Daoy (cell line): ENCODE measurements at places on chromosomes 16 and 17. TPM values are rescaled to one million over a fixed set of nuclear protein-coding genes. Genes with fewer than 3 reads are reported as not detected.

ABCC6 gene
- total RNA-seq = not detected in 2 replicates

GRCh38 chr16:75323933-75324332 lies 72.5 kb upstream of the BCAR1 start:
- no peak for DNase-seq

GRCh38 chr16:22141767-22142166 lies 20.5 kb upstream of the SDR42E2 start:
- DNase-seq = no peak

DNA sequence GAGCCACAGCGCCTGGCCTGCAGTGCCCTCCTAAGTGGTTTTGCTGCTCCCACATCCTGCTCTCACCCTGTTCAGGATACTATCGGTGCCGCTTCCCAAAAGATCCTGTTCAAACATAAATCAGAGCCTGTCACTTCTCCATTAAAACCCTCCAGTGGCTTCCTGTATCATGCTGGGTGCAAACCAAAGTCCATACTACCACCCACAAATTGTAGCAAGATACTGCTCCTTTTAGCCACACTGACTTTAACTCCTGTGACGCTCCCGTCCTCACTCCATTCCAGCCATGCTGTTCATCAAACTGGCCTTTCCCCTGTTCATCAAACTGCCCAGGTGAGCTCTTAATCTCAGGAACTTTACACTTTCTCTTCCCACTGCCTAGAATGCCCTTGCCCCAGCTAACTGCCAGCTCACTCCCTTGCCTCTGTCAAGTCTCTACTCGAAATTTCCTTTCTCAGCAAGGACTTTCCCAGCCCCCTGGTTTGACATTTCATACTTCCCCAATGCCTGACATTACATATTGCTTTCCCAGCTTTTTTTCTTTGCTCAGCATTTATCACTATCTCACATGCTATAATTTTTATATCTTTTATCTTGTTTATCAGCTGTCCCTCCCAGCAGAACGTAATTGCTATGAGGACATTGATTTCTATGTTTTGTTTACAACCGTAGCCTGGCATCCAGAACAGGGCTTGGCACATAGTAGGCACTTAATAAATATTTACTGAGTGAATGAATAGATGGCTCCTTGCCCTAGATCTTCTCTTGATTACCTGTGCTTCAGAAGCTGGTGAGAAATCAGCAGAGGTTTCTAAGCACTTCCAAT lies 44.3 kb upstream of the SMURF2 start:
- peak; percentile 86 for DNase-seq

- peak; percentile 34 for DNase-seq
Measured at GRCh38 chr17:19750835-19751234, 2.7 kb upstream of the ALDH3A1 start.

- no peak for DNase-seq
Measured at GRCh38 chr16:20225228-20225733, 102.0 kb downstream of the GP2 start.

TMEM235 gene
- total RNA-seq = not detected in 2 replicates

DNA sequence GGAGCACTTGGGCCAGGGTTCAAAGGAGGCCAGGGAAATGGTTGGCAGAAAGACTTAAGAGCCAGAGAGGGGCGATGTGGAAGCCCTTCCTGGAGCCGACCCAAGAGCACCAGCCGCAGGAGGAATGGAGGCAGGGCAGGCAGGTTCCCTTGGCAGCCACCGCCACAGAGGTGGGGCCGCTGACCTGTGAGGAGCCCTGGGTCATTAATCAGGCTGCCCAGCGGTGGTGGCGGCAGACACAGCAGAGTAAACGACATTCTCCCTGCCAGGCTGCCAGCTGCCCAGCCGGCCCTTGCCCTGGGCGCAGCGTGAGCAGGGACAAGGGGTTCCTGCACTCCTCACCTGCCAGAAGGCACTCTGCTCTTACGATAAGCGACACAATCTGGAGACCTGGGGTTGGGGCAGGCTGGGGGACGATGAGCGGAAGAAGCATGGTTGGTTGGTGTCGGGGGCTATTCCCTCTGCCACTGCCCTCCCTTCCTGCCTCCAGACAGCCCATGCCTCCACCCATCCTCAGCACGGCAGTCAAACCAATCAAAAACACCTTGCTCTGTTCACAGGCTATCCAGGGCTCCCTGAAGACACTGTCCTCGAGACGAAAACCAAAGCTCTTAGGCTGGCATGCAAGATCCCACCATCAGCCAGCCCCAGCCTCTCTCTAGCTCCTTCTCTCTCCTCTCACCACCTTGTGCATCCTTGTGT lies 40.9 kb downstream of the PLXDC1 start:
- DNase-seq = no peak

HIGD1B gene
- not detected in 2 replicates for total RNA-seq

- peak; percentile 41 for DNase-seq
Measured at GRCh38 chr17:81808778-81809555, 5.0 kb downstream of the GCGR start.

DNA sequence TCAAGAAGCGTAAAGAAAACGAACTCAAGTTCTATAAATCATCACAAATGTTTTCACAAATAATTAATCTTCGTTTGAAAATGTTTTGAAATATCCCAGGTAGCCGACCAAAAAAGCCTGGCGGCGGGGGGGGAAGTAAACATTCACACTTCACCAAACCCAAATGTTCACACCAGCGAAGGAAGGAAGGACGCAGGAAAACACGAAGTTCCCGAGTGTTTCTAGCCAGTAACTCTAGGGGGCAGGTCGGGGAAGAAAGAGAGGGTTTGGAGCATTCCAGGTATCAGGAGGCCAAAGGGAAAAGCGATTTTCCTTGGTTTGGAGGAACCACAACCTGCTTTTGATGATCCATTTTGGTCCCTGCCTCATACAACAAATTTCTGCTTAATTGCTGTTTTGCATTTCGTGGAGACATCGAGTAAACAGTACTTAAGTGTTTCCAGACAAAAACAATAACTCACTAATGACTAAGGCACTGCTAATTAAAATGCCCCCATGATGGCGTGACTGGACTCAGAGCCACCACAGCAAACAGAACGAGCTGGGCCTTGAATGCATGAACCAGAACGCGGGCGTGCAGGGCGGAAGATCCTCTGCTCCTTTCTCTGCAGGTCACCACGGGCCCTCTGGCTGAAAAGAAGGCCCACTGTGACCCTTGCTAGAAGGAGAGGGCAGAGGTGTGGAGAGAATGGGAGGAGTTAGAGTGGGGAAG lies 16.6 kb downstream of the ZFHX3 start:
- peak; percentile 52 for DNase-seq

GRCh38 chr17:36931697-36932382 lies 5.4 kb upstream of the LHX1 start:
- no peak for DNase-seq

DNA sequence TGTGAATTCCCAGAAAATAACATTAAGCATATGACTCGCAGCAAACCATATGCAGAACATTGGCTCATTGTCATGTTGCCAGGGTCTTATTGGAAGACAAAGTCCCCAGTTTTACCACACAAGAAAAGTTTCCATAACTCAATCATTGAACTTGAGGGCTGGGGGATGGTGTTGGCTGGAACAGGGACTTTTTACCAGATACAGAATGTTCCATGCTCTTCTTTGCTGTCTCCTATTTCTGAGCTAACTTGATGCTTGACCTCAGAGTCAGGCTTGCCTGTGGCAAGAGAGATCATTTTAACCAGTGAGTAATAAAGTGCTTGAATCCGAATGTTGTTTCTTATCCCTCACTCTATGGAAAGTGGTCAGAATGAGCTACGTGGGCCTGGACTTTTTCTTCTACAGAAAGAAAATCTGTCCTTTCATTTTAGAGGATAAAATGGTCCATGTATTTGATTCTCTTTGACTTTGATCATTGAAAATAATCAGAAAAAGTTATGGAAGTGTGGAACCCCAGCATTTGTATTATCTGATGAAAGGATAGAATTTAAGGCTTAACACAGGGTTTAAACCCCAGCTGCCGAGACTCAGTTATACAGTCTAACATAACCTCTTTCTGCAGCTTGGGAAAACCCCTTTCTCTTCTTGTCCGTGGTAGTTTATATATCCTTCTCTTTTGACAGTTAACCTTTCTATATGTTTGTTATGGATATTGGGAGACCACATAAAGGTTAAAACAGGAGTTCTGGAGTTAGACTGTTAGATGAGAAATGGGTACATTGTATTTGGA lies 67.0 kb downstream of the TUBD1 start:
- DNase-seq = peak; percentile 59

CYBC1 gene
- total RNA-seq = 26.3 and 59.3 TPM in 2 replicates

- no peak for DNase-seq
Measured at GRCh38 chr17:31900877-31901276, 631 bp downstream of the UTP6 start.

ERI2 gene
- total RNA-seq = 20.2 and 20.5 TPM in 2 replicates

DNA sequence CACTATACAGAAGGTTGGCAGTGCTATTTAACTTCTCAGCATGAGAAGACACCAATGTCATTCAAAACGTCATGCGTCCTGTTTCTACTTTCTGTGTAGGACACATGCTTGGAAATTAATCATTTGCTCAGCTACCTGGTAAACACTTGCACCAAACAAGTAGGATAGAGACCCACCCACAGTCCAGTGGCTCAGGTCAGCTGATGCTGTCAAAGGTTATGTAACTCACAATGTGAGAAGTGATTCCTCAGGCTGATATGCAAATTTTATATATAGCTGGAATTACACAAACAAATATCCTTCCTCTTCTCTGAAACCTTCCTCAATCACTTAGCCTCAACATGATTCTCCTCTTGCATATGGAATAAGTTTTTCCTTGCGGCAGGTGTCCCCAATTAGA lies 59.6 kb downstream of the ZZEF1 start:
- no peak for DNase-seq

- DNase-seq = no peak
Measured at GRCh38 chr16:48131201-48131935, 24.4 kb downstream of the ABCC12 start.

ATXN7L3 gene
- 23.6 and 41.2 TPM in 2 replicates for total RNA-seq

DNA sequence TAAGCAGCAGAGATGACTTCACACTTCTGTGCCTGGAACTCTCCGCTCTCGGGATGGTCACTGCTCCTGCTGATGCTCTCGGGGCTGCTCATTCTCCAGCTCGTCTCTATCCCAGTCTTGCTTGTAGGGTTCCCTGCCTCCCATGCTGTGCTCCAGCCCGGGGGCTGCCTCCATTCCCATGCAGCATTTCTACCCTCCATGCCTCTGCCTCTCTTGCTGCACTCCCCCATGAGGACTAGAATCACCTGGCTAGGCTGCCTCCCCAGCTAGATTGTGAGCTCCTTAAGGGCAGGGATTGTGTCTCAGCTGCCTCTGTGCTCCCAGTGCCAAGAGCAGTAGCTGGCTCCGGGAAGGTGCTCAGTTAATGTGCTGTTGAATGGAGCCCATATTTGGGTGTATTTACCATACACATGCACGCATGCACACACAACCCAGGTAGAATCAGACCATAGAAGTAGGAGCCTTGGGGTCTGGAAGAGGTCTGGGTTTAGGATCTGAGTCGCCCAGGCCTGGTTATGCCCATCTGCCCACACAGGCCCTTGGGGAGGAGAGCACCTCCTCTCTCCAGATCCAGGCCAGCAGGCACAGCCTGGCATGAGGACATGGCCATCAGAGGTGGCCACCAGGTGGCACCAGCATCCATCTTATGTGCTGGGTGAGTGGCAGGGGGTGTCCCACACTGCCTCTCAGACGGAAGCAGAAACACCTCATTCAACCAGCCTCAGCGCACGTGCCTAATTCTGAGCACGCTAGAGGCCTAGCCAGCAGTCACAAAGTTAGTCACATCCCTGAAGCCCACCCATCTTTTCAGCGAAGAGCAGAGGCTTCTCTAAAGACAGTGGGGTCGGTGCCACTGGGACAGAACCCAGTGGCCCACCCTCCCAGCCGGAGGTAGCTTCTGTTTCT lies 9.3 kb downstream of the GIT1 start:
- peak; percentile 89 for DNase-seq

TMC7 gene
- 1.3 and 1.9 TPM in 2 replicates for total RNA-seq

- no peak for DNase-seq
Measured at GRCh38 chr17:12230481-12231354, 210.0 kb downstream of the MAP2K4 start.

GRCh38 chr17:57756951-57757350 lies 11.9 kb upstream of the CCDC182 start:
- no peak for DNase-seq

PRSS27 gene
- 0.06 TPM in 1 of 2 replicates, not detected in the other for total RNA-seq

DNA sequence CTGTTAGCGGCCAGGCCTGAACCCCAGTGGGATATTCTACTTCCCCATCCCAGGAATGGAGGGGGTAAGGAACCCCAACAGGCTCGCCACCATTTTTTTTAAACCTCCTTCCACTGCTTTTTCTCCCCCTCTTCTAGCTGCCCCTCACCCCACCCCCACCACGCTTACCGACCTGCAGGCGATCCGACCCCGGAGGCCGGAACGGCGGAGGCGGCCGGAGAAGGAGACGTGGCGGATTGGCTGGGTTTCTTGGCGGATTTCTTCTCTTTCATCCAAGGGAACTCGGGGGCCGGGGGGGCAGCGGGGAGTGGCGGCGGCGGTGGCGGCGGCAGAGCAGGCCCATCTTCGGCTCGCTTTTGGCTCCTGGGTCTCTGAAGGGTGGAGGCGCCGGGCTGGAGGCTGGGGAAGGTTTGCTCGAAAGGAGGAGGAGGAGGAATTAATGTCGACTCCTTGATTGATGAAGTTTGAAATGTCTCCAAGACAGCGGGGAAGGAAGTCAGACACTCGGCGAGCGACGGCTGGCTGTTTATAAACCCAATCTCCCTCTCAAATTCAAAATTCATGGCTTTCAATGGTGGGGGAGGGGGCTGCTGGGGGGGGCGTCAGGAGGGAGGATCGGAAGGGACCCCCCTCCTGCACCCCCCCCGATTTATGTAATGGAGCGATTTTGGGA lies 424 bp downstream of the HOXB2 start:
- DNase-seq = peak; percentile 61

ZNF764 gene
- total RNA-seq = 3.3 and 4.4 TPM in 2 replicates

GRCh38 chr17:17297217-17297616 lies 6.0 kb upstream of the NT5M start:
- no peak for DNase-seq

GRCh38 chr16:86653285-86654006 lies 75.1 kb downstream of the FOXL1 start:
- no peak for DNase-seq

- DNase-seq = no peak
Measured at GRCh38 chr17:22374741-22375140, 682.4 kb downstream of the KCNJ18 start.

DNA sequence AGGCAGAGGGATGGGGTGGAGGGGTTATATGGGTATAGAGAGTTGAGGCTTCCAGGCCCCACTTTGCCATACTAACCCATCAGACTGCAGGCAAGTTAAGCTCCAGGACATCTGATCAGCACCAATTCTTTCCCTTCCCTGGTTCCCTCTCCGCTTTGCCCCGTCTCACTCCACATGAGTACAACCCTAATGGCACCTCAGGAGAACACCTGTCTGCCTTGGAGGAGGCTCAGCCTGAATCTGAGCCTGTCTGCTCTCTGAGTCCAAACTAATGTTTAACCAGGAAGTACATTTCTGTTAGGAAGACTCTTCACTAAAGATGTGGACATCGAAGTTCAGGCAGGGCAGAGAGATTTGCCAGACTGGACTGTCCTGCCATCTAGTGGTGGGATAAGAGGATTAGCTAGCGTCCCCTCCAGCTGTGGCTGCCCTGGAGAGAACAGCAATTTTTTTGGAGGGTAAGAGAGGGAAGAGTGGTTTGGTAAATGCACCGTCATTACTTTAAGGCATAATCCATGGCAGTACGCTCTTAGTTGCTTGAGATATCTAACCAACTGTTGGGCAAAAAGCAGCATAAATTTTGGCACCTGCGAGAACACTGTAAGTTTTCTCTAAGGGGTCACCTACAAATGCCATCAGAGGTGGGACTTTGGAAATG lies 29.2 kb upstream of the LRRC75A start:
- DNase-seq = peak; percentile 86

- DNase-seq = no peak
Measured at GRCh38 chr17:77564278-77564920, 394.1 kb upstream of the TNRC6C start.

ROGDI gene
- 7.6 and 8.3 TPM in 2 replicates for total RNA-seq

CNGB1 gene
- under 0.01 TPM in 1 of 2 replicates, not detected in the other for total RNA-seq
